ENCODE measurements at places on chromosomes 16 and 17. TPM values are rescaled to one million over a fixed set of nuclear protein-coding genes. Genes with fewer than 3 reads are reported as not detected.

Gene P3H4
- 36.5 TPM for total RNA-seq

Gene CLEC18B
- total RNA-seq = 0.35 TPM

Gene AKAP10
- 22.7 TPM for total RNA-seq

Gene ARHGDIG
- total RNA-seq = 2.7 TPM

Gene GLIS2
- 28.3 TPM for total RNA-seq

All from A549 treated with Mapracorat at 1 μM for 4 hours (cell line).